ENCODE measurements at places on chromosomes 5 and 9. TPM values are rescaled to one million over a fixed set of nuclear protein-coding genes. Genes with fewer than 3 reads are reported as not detected.

GRCh38 chr9:132802121-132802795 is 75.8 kb downstream of the AK8 start:
- no peak for DNase-seq

Gene PHF24
- polyA plus RNA-seq, result 0.26 TPM

DNA sequence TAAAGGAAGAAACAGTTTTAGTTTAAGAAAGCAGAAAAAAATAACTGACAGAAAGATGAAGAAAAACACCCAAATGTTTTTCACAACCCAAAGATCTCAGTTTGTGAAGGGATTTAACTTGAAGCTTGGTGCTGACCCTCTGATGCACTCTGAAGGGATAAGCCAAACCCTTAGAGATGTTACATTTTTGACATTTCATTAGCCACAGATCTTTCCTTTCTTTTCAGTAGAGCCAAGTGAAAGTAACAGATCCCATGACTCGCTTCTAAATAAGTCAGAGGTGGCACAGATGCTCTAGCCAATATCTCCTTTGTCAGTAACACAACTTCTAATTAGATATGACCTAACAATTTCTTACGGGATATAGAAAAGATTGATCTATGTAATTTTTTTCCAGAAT is 394.5 kb upstream of the EDIL3 start:
- DNase-seq, result no peak

Gene OLFM1
- polyA plus RNA-seq, result 15.5 TPM

GRCh38 chr5:163478126-163478981 is 17.9 kb downstream of the HMMR start:
- DNase-seq, result no peak

Gene SPINK5
- polyA plus RNA-seq, result 0.21 TPM

DNA sequence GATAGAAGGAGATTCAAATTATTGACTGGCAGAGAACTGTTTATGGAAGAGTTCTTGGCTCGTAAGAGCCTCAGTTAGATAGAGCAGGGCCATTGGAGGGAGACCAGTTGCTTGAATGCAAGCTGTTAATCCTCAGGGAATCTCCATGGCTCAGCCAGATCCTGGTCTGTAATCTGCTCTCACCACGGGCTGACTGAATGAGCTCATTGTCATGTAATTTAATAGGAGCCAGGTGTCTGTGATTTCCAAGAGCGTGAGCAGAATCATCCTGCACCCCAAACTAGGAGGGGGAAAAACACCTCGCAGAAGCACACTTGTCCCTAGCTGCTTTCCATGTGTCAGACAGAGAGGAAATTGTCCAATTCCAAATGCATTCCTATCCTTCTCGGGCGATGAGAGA is 19.1 kb upstream of the KCNMB1 start:
- DNase-seq, result no peak

DNA sequence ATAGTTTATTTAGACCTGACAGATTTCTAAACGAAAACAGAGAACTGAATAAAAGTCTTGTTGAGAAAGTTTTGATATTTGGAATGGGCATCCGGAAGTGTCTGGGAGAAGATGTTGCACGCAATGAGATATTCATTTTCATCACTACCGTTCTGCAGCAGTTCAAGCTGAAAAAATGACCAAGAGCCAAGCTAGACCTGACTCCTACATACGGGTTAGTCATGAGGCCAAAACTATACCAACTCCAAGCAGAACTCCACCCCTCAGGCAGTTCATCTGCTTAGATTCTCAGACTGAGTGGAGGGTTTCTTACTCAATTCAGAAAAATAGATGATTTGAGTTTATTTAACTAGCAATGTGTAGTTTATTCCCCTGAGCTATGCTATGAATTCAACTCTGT is 95.4 kb upstream of the ANXA1 start:
- no peak for DNase-seq

GRCh38 chr5:178555771-178556211 is 34.4 kb downstream of the COL23A1 start:
- DNase-seq, result no peak

Gene LCN10
- 1.2 TPM for polyA plus RNA-seq

DNA sequence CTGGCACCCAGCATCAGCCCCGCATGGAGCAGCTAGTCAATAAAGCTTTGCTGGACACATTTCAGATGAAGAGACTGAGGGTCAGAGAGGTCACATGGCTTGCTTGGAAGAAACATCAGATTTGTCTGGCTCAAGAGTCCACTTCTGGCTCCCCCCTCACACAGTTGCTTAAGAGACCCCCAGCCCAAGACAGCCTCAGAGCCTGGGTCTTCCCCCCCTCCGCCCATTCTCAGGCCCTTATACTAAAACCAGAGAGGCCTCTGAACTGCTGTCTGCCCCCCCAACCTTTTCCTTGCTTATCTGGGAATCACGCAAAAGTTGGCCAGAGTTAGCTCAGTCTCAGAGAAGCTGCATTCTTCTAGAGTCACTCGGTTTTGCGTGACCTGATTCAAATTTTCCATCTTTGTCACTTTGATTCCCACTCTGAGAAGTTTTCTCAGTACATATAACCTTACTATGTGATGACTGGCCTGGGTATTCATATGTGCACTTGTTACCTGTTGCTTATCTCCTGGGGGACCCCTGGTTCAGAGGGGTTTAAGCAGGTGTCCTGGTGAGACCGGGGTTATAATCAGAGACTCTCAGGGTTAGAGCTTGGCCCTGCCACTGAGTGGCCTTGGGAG is 145.4 kb upstream of the IER5L start:
- no peak for DNase-seq

DNA sequence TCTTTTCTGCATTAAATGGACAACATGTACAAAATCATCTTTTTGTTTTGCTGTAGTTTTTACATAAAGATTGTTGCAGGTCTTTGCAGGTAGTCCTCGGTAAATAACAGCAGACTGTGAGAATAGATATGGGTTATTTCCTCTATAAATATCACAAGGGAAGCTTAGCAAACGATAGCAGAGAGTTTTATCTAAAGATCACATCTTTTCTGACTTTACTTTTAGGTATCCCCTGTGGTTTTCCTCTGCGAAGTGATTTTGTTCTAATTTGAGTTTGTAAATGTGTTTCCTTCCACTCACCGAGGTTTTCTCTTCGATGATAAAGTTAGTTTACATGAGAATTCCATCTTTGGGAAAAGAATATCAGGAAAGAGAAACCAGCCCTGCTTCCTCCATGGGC is 109.6 kb downstream of the EGFLAM start:
- DNase-seq, result no peak

Gene AGXT2
- 34.1 TPM for polyA plus RNA-seq

DNA sequence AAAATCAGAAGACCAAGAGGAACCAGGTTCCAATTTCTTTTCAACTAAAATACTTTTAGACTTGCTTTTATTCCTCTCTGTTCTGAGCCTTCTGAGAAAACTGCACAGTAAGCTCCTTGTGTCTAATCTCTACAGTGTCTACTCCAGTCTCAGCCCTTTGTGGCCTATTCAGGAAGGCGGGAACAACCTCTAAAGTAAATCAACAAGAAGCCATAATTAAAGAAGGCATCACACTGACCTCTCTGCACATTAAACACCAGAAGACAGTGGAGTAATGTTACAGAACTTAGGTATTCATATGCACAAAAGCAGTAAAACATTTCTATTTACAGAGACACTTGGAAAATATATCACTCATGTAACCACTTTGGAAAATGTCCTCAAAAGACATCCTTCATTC is 14.9 kb downstream of the XPA start:
- DNase-seq, result no peak

Gene C5orf22
- polyA plus RNA-seq, result 23.8 TPM

Gene GTF2H2
- polyA plus RNA-seq, result 41.4 TPM

Gene LRRC26
- not detected for polyA plus RNA-seq
